ENCODE measurements at places on chromosomes 4 and X.

- DNase-seq = no peak
Measured at GRCh38 chrX:121258545-121258944, 211.1 kb downstream of the GLUD2 start.

- no peak for DNase-seq
Measured at GRCh38 chrX:727738-728621, 97.4 kb downstream of the SHOX start.

GRCh38 chrX:19513383-19513782 lies 1.9 kb downstream of the MAP3K15 start:
- DNase-seq = no peak

DNA sequence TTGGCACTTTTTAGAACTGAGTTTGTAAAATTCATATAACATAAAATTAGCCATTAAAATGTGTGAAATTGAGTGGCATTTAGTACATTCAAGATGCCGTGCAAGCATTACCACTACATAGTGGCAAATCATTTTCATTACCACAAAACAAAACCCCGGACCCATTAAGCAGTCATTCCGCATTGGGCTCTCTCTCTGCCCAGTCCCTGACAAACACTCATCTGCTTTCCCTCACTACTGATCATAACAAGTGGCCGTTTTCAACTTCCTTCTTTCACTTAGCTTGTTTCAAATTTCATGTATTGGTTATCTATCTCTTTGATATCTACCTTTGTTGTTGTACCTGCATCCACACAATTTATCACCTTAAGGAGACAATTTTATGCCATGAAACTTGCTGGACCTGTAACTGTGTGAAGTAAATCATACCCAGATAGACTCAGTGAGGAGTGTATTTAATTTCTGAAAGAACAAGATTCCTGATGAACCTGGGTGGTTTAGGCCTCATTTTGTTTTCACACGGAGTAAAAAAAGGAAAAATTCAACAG lies 202.1 kb downstream of the OR13H1 start:
- DNase-seq = no peak

DNA sequence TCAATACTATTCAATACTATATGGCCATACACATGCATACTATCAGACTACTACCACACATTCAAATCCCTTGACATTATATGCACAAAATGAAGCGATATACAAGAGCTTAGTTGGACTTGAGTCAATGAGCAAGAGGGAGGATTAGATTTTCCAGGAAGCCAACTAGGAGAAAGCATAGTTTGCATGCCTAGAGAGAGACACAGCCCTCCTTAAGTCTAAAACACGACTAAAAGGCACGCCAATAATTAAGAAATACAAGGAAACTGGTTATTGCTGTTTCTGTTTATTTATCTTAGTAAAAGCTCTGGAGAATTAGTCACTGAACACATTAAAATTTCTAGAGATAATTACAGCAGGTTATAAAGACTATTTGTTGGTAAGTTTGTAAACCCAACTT lies 21.8 kb downstream of the MBNL3 start:
- no peak for DNase-seq

All from esophagus squamous epithelium (tissue), 5 donors.